ENCODE measurements at places on chromosomes 5 and 9.

- DNase-seq, result no peak
These were observed 214.6 kb downstream of the PDZD2 start for GRCh38 chr5:31853398-31854135.

DNA sequence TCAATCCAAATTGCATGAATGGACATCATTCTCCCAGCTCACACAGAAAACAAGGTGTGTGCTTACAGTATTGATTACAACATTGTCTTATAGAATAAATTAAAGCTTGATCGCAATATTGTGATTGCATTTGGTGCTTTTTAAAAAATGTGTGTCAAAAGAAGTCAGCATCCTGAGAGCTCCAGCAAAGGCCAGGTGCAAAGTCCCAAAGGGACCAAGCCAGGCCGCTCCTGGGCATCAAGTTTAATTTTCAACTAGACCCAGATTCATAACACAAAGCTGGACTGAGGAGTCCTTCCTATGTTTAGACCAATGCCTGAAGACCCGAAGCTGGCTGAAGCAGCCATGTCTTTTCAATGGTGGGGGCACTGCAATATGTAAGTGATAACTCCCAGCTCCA, 295.6 kb downstream of the IRX2 start:
- no peak for DNase-seq

DNA sequence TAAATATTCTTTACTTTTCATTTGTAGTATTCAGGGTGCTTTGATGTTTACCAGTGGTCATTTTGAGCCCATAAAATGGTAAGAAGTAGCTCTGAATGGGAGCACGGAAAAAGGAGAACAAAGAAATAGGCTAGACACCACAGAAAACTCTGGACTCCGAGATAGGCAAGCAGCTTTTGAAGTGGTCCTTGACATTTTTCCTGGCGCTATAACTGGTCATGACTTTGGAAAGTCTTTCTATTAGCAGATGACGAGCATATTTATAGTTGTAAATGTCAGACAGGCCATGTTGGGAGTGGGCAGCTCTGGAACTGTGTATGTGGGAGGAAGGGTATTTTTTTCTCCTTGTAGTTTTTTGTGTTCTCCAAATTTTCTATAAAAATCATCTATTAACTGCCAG, 126.1 kb upstream of the POC5 start:
- no peak for DNase-seq

DNA sequence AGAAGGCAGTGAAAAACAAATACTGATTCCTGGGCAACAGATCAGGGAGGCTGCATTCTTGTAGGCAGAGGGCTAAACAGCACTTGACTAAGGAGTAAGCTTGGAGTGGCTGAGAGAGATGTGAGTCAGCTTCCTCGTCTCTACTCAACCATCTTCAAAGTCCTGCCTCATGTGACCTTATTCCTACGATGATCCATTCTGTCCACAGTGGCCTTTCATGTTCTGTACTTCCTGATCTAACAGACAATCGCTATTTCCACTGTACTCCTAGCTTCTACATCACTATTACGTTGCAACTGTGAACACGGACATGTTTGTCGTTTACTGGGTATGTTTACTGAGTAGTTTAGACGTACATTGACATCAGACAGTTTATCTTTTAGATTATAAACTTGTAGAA, 365.4 kb downstream of the ARL15 start:
- DNase-seq, result no peak

DNA sequence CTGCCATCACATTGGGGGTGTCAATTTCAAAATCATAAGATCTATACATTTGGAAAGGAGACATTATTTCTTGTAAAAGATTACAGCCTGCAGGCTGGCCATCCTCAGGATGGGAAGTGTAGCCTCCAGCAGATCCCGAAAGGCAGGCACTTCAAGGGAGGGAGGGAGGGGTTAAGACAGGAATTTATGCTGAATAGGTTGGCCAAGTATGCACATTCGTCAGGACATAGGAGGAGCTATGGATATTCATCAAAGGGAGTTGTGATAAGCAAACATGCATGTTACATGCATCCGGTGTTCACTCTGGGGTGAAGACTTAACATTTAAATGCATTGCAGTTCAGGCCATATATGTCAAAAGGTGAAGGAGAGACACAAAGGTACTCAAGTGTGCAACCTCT, 119.4 kb downstream of the CEP120 start:
- no peak for DNase-seq

- no peak for DNase-seq
These were observed 251.2 kb downstream of the PLK2 start for GRCh38 chr5:58208674-58209073.

GRCh38 chr9:38067859-38068681, 957 bp downstream of the SHB start:
- no peak for DNase-seq

DNA sequence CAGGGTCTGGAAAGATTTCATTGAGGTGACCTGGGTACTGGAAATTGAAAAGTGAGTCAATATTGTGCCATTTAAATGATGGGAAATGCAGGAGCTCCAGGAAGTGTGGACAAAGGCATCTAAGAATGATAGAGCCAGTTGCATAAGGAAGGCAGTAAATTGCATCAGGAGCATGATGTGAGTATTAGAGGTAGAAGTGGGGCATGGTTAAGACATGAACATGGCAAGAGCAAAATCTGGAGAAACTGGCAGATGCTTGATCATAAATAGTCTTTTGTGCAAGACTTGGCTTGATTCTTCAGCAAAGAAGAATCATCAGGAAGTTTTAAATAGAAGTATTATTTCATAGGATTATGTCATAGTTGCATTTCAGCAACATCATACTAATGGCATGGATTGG, 157.4 kb upstream of the PUM3 start:
- DNase-seq, result no peak

DNA sequence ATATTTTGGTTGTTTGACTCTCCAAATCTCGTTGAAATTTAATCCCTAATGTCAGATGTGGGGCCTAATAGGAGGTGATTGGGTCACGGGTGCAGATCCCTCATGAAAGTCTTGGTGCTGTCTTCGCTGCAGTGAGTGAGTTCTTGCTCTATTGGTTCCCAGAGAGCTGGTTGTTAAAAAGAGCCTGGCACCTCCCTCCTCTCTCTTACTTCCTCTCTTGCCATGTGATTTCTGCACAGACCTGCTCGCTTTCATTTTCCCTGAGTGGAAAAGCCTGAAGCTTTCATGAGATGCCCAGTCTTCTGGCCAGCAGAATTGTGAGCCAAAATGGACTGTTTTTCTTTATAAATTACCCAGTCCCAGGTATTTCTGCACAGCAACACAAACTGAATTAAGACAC, 221.6 kb downstream of the MAT2B start:
- DNase-seq, result no peak

DNA sequence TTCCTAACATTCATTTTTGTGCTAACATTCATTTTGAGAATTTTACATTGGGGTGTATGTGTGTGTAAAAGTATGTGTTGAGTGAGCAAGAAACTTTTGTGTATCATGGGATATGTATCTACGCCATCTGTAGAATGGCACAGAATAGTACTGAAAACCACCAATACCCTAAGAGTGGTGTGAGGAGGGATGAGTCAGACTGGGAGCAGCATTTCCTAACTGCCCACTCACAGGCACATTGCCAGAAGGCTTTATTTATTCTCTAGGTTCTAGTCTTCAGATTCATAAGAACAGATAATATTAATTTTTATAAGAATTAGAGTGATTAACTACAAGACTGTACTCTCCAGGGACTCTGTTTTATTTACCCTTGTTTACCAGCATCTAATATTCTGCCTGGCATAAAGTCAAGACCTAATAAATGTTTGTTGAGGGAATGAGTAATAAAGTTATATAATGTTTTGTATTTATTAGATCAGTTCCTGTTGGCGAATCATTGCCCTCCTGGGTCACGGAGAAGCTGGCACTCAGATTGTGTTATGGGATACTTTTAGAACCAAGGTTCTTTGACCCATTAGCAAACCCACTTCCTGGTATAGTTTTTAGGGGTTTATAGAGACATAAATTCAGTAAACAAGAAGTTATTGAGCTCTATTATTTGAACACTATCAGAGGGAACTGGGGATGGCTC, 159.1 kb upstream of the PPP2R2B start:
- no peak for DNase-seq

- DNase-seq, result no peak
These were observed 189.8 kb downstream of the ADAMTS12 start for GRCh38 chr5:33701951-33702350.

GRCh38 chr5:166102947-166103346, 2188.5 kb upstream of the WWC1 start:
- DNase-seq, result no peak

DNA sequence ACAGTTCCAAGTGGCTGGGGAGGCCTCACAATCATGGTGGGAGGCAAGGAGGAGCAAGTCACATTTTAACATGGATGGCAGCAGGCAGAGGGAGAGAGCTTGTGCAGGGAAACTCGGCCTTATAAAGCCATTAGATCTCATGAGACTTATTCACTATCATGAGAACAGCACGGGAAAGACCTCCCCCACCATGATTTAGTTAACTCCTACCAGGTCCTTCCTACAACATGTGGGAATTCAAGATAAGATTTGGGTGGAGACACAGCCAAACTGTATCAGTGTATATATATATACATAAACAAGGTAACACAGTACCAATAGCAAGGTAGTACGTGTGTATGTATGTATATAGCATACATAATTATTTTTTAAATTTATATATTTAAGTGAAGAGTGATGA, 50.9 kb downstream of the NFX1 start:
- DNase-seq, result no peak

DNA sequence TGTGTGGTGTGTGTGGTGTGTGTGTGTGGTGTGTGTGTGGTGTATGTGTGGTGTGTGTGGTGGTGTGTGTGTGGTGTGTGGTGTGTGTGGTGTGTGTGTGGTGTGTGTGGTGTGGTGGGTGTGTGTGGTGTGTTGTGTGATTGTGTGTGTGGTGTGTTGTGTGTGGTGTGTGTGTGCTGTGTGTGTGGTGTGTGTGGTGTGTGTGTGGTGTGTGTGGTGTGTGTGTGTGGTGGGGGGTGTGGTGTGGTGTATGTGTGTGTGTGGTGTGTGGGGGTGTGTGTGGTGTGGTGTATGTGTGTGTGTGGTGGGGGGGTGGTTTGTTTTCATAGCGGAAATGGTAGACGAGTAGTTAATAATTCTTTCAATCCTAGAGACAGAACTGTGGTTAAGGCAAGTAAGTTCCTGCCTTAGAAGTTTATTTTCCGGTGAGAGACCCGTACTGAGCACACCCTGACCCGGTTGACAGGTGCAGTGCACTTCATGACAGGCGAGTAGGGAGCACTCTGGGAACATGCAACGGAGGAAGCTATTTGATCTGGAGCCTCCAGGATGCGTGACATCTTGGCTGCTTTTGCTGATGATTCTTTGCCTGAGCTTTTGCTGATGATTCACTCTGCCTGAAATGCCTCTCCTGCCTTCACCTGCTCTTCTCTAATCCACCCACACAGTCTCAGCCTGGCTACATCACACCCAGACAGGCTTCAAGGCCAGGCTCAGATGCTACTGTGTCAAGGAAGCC, 21.7 kb upstream of the FAT2 start:
- no peak for DNase-seq

Measured in tibial nerve (tissue), 4 donors.